ENCODE measurements at places on chromosomes 3 and 15. TPM values are rescaled to one million over a fixed set of nuclear protein-coding genes. Genes with fewer than 3 reads are reported as not detected.

The BFSP2 gene
- total RNA-seq, result 19.2 TPM

The CCRL2 gene
- total RNA-seq, result 2.2 TPM

The SCAANT1 gene
- total RNA-seq, result not detected

The SI gene
- not detected for total RNA-seq

The CMTM7 gene
- 19.0 TPM for total RNA-seq

The GORASP1 gene
- 51.5 TPM for total RNA-seq

The EFCAB12 gene
- 2.6 TPM for total RNA-seq

The TMCO5A gene
- not detected for total RNA-seq

The SPRED1 gene
- total RNA-seq, result 21.1 TPM

The GOLGA8G gene
- total RNA-seq, result not detected

The HYAL1 gene
- 0.36 TPM for total RNA-seq

The C3orf20 gene
- 3.6 TPM for total RNA-seq

All from OCI-LY7 (cell line).